ENCODE measurements at places on chromosomes 7 and 10. TPM values are rescaled to one million over a fixed set of nuclear protein-coding genes. Genes with fewer than 3 reads are reported as not detected.

Gene NPC1L1
- polyA plus RNA-seq = 0.04 TPM

Gene C10orf67
- polyA plus RNA-seq = 0.11 TPM

Gene GHRHR
- polyA plus RNA-seq = 0.54 TPM

Gene ZFYVE27
- polyA plus RNA-seq = 13.0 TPM

Gene CALHM1
- polyA plus RNA-seq = 0.04 TPM
